ENCODE measurements at places on chromosomes 2 and 18.

DNA sequence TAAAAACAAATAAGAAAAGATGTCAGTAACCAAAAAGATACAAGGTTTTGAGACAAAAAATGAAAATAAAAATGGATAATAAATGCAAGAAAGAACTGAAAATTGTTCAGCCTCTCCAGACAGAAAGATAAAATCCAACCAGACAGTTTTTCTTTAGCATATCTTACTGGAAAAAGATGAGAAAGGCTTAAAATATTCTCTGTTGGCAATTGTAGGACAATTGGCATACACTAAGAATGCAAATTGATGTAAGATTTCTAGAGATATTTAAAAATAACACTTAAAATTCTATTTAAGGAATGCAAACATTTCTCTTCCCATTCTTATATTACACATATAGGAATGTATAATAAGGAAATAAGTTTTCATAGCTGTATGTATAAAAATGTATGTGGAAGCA is 590.6 kb downstream of the DSC3 start:
- DNase-seq: no peak

DNA sequence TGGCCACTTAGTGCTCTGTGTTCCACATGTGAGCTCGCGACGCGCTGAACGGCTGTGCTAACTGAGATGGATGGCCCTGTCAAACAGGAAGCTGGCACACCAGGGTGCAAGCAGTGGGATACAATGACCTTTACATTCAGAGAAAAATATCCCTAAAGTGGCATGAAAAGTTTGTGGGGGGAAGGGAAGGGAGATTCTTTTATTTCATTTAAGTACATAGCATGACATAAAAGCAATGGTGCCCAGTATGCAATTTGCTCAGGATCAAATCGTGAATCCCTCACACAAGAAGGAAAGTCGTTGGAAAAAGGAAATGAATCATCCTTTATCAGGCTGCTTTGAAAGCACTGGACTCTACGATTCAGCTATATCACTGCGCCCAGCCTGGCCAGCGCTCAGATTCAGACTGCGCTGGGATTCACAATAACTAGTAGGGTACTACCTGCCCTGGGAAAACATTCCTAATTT is 26.0 kb downstream of the SATB2 start:
- DNase-seq: no peak

- no peak for DNase-seq
Observed at GRCh38 chr2:201057087-201057521, 14.4 kb downstream of the HYCC2 start.

DNA sequence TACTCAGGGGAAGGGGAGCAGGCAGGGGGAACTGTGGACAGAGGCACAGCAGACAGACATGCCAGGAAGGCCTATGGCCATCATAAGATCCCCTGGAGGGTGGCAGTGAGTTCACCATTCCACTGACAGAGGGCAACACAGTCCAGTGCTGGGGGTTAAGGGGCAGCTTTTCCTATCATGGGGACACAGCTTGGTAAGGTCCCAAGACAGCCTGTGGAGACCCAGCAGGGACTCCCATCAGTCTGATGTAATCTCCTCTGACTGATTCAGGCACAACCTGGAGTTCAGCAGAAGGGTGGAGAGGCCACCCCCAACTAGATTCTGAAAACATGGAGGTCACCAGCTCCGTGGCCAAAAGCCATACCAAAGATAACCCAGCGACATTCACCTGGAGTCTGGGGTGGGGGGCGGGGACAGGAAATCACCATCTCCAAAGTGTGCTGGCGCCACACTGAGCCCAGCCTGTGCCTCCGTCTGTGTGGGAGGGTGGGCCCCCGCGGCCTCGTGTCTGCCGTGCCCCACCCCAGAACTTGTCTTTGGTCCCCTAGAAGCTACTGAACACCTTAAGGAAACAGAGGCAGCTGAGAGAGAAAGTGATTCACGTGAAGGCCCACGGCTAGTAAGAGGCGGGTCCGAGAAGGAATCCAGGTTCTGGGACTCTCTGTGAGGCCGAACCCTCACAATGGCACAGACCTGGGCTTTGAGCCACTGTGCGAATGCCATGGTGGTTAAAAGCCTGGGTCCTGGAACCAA is 28.6 kb downstream of the DNMT3A start:
- no peak for DNase-seq

DNA sequence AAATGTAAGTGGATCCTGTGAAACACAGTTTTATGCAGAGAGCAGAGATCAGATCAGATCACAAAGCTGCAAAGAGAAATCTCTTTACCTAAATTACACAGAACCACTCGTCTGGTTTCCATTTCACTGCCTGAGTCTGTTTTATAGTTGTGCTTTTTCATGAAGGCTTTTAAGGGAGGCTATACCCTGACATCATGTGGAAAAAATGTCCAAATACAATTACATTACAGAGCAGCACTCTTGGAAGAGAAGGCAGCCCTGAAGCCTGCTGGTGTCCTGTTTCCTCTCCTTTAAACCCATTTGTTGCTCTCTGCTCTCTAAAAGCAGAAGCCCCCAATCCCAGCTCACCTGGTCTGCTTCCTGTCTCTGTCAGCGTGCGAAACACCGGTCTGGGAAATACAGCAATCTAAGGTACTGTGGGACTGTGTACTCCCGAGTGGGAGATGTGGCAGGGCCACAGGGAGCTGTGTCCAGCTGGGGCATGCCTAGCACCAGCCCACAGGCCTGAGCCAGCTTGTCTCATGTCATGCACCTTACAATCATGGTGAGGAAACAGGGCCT is 24.8 kb upstream of the ZFP36L2 start:
- DNase-seq: no peak

DNA sequence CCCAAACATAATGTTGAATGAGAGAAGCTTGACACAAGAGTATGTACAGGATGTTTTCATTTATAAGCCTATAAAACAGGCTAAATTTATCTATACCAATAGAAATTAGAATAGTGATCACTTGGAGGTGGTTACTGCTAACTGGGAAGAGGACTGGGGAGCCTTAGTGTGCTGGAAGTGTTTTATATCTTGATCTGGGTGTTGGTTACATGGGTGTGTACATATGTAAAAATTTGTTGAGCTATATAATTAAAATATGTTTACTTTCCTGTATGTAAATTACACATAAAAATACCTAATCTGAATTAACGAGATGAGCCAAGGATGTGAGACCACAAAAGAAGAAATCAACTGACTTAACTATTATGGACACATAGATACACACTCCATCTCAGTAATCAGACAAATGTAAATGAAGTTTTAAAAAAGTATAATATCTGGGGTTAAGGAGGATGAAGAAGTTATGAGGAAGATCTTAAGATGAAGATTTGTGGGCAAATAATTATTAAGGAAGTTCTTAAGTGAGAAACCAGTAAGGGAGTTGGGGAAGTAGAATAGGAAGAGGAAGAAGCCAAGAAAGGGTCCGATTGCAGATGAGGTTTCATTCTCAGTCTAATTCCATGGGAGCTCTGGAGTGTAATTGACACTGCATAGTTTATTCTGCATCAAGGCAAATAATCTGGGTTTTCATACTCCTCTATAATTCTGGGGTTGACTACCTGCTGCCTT is 32.3 kb upstream of the NABP1 start:
- DNase-seq: no peak

- DNase-seq: no peak
Observed at GRCh38 chr2:160199683-160200389, at the start of gene ITGB6. ITGB6 (minus strand) TSS chr2:160200272; CDS start chr2:160200063, 209 bp downstream.

GRCh38 chr2:201298462-201299052 is 38.2 kb downstream of the CASP8 start:
- DNase-seq: no peak

DNA sequence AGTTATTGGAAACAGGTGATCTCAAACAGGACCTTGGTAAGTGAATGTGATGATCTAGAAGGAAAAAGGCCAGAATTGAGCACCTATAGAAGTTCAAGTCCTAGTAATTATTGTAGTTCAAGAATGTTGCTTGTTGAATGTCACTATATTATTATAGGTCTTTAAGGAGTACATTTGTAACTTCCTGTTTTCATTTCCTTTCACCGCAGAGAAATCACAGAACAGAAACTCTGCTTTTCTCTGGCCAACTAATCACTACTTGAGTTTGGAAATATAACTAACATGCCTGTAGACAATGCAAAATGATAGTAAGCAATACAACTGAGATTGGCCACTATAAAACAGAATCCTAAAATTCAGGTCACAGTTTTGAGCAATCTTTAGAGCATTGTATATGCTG is 61.8 kb upstream of the EFEMP1 start:
- no peak for DNase-seq

GRCh38 chr2:30305235-30305634 is 73.9 kb downstream of the LBH start:
- no peak for DNase-seq

DNA sequence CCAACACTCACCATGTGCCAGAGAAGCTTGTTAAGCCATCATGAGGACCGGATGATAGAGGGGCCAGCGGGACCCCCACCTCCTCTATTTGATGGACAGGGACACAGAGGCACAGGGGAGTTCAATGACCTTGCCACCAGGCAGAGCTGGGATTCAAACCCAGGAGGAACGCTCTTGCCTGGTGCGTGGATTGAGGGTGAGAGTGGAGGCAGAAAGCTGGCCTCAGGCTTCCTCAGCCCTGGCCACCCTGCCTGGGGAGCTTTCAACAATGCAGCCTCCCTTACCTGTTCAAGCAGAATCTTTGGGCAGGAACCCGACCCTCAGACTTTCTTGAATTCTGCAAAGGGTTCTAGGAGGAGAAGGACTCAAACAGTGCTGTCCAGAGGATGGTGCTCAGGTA is 39.9 kb upstream of the MAL start:
- DNase-seq: no peak

DNA sequence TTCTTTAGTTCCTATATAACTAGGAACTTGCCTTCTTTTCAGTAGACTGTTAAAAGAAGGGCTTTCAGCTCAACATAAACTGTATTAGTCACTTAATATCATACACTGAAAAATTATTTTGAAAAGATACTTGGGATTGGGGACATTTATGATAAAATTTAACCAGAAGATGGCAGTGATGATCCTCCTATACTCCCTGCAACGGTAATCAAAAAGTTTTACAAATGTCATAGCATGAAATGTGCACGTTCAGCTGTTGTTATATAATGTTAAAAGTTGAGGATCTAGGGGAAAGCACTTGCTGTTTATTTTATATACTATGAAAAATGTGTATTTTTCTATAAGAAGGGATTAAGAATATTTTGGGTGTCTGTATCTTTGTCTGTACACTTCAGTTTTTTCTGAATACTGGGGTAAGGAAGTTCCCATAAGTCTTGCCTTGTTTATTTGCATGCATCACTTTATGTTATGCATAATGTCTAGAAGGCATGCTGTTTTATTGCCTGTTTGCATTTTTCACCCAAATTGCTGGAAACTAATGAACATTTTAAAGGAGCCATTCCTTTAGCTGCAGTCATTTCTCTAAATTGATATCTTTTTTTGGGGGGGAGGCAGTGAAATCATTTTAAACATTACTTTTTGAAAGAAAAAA is 19.0 kb downstream of the DYNC1I2 start:
- no peak for DNase-seq

- DNase-seq: no peak
Observed at GRCh38 chr18:45061359-45061758, 380.7 kb downstream of the SETBP1 start.

DNA sequence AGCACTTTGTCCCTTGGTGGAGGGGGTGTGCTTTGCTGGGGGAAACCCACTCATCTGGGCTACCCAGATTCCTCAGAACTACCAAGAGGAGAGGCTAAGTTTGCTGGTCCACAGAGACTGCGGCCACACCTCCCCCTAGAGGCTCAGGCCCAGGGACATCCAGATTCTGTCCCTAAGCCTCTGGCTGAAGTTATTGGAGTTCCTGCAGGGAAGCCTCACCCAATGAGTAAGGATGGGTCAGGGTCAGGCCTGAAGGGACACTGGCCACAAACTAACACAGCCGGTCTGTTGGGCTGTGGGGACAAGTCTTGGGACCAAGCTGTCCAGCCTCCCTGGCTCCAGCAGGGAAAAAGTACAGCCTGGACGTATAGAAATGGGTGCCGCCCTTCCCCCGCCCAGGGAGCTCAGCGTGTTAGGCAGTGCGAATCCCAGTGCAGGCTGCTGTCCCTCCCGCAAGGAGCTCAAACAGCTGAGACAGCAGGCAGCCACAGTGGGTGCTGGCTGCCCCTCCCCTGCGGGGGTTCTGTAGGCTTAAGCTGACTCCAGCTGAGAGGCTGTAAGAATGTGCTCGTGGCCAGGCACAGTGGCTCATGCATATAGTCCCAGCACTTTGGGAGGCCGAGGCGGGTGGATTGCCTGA is 86.9 kb upstream of the ARL5A start:
- DNase-seq: no peak
